ENCODE measurements at places on chromosomes 2 and 18. TPM values are rescaled to one million over a fixed set of nuclear protein-coding genes. Genes with fewer than 3 reads are reported as not detected.

The CBLN2 gene
- total RNA-seq = not detected

The PKDCC gene
- 169 TPM for total RNA-seq

The PTCD3 gene
- 50.7 TPM for total RNA-seq

The IWS1 gene
- total RNA-seq = 35.4 TPM

The PKP4 gene
- total RNA-seq = 56.5 TPM

The GPR39 gene
- not detected for total RNA-seq

The ZEB2 gene
- 246 TPM for total RNA-seq

The CYP26B1 gene
- total RNA-seq = 5.0 TPM

The ALS2 gene
- 21.9 TPM for total RNA-seq

The DARS1 gene
- total RNA-seq = 85.2 TPM

The ADD2 gene
- 3.0 TPM for total RNA-seq

The ACVR1C gene
- total RNA-seq = 0.19 TPM

The YPEL5 gene
- 88.3 TPM for total RNA-seq

The RALBP1 gene
- total RNA-seq = 50.4 TPM

The RNF152 gene
- 13.5 TPM for total RNA-seq

The STRADB gene
- total RNA-seq = 11.7 TPM

The RFTN2 gene
- 5.4 TPM for total RNA-seq

The RTP5 gene
- not detected for total RNA-seq

The STAT4 gene
- 2.5 TPM for total RNA-seq

The GALNT3 gene
- 1.6 TPM for total RNA-seq

The SLC4A3 gene
- total RNA-seq = 6.2 TPM

The DSC1 gene
- not detected for total RNA-seq

The SERPINB3 gene
- total RNA-seq = not detected

The KCNG2 gene
- total RNA-seq = 0.38 TPM

The TEX44 gene
- not detected for total RNA-seq

The NPAS2 gene
- 30.1 TPM for total RNA-seq

The FSIP2 gene
- 0.81 TPM for total RNA-seq

Measured in posterior vena cava (tissue), 2 donors.